ENCODE measurements at places on chromosomes 5 and 9.

DNA sequence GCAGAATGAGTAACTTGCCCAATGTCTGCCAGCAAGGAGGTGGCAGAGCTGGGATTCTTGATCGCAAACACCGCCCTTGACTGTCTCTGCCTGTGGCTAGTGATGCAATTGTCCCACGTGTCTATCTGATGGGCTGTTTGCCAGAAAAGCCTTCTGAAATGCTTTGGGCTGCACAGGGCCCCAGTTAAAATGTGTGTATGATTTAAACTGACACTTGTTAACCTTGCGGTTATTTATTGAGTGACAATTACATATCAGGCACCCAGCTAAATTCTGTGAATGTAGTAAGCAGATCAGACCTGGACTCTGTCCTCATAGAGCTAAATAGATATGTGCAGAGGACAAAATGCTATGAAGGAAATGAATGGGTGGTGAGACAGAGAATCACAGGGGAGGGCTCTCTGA, 11.6 kb upstream of the IL12B start:
- peak; percentile 92 for DNase-seq

DNA sequence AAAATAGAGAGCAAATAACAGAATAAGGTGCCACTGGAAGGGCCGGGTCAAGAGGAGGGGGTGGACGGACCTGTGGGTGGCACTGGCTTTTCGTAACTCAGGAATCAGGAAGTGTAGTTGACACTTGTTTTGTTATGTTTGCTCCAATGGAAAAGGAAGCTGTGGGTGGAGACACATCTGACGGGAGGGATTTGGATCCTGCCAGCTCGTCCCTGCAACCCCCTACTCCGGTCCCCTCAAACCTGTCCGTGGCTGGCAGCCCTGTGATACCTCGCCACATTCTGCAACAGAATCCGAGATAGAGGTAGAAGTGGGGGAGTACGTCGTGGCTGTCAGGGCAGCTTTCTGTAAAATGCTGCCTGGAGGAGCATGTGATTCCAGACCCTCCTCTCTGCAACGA, 104.2 kb upstream of the IER5L start:
- DNase-seq, result no peak

DNA sequence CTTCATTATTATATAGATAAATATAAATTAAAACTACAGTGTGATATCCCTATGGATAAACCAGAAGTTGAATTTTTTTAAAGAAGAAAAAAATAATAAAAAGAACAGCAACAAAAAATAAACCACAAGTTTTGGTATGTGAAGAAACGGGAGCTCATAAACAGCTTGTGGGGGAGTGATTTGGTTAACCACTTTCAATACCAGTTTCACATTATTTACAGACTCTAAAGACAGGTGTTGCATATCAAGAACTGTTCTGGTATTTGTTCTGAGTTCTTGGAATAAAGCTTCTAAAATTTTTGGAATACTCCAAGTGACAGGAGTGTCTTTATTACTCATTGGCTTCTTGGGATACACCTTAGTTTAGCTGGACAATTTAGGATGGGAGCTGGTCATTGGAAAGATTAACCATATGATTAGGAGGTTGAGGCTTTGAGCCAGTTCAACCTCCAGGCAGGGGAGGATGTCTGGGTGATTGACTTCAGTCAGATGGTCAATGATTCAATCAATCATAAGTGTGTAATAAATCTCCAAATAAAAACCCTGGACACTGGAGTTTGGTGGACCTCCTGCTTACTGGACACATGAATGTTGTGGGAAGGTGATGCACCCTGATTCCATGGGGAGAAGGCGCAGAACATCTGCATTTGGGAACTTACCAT, 2223.1 kb upstream of the C9orf72 start:
- DNase-seq, result no peak

DNA sequence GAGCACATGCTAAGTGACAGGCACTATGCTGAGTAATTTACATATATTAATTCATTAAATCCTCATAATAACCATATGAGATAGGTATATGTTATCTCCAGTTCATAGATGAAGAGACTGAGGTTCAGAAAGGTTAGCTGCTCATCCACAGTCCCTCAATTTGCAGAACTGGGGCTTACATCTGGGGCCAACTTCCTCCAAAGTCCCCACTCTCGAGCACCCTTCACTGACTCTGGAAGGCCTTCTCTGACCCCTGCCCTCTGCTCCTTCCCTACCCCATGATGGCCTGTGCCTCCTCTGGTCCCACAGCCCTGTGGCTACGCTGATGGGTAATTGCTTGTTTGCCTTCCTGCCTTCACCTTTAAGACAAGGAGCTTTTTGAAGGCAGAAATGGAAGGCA, 71.6 kb downstream of the C5orf15 start:
- DNase-seq, result no peak

GRCh38 chr5:178426326-178427130, 163.7 kb downstream of the COL23A1 start:
- DNase-seq, result no peak

GRCh38 chr5:16809395-16810207, 126.5 kb downstream of the MYO10 start:
- no peak for DNase-seq

DNA sequence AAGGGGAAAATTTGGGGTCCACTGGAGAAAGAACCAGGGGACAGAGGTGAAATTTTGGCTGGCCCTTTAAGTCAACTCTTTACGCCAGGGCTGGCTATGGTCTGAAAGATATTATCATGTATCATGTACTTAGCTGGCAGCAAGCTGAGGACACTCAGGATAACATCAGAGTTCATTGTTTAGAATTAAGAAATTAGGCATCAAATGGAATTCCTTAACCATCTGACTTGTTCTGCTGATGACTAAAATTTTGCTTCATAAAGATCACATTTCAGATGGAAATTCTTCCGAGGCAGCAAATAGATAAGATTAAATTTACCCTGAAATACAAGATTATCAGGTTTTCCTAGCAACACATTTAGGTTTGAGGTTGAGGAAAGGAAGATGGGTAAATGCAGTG, 269.4 kb upstream of the KLF9 start:
- DNase-seq, result no peak

DNA sequence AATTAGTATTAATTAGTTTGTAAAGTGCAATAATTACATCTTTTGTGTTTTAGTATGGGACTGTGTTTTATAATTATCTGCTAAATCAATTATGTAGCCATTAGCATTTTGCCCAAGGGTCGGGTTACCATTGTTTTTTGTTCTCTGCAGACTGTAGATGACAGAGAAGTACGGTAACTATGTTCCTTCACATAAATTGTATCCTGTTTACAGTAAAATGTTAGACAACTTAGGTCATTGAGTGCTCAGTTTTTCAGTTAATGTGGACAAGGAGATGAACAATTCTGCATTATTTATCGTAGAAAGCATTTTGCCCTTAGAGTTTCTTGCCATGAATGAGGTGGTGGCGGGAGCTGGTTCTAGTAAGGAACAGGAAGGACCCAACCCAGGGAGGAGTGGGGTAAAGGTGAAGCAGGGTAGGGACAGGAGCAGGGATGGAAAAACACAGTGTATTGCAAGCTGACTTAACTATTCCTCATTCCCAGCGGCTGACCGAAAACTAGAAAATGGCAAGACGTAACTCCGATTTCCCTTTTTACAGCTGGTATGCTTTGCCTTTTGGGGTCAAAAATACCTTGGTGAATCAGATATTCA, 243.7 kb upstream of the SLC24A2 start:
- no peak for DNase-seq

- no peak for DNase-seq
Measured at GRCh38 chr9:134456756-134457305, 130.6 kb downstream of the RXRA start.

DNA sequence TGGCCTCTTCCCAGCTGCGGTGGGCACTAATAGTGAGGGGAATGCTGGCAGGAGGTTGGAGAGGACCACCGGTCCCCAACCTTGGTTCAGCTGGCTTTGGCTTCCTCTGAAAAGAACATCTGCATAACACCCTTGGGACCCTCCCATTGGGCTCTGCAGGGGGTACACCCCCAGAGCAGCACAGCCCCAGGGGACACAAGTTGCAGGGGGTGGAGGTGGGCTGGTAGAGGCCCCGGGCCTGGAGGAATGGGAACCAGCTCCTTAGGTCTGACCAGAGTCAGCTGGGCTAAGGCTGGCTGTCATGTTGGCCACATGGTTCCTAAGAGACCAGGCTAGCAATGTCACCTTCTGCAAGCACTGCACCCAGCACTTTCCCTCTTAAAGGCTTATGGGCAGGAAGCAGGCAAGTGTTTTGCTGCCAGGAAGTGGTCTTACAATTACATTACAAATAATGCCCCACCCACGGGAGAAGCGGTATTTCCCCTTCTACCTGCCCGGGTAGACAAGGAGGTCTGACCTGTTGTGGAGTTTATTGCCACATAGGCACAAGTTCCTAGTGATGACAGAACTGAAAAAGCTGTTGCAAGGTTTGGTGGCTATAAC, 18.1 kb downstream of the GCNT4 start:
- DNase-seq, result peak; percentile 68

GRCh38 chr9:123468541-123468940, 112.5 kb downstream of the CRB2 start:
- DNase-seq, result no peak

GRCh38 chr5:123645024-123645603, 133.1 kb downstream of the CSNK1G3 start:
- DNase-seq, result no peak

DNA sequence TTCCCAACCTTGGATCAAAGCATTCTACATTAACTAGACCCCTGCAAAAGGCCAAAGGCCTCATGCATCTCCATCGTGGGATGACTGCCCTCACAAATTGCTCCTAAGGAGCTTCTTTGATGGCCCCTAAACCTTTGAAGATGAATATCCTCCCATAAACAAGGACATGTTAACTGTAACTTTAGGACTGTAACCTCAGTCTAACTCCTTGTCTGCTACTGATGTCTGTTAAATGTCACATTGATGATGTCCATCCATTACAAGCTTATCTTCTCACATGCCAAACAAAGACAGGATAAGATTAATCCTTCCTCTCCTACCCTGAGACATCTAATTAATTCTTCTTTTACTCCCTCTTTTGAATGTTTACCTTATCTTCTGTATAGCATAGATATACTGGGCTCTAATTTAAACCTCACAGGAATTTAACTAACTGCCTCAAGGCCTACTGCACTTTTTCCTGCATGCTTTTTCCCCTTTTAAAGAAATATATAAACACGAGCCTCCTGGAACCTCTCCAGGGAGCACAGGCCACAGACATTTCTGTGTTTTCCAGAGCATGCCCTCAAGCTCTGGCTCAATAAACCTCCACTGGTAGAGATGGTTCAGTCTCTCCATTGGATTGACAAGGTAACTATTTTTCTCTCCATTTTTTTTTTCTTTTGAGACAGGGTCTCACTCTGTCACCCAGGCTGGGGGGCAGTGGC, 90.6 kb upstream of the SLC25A48 start:
- DNase-seq, result no peak

DNA sequence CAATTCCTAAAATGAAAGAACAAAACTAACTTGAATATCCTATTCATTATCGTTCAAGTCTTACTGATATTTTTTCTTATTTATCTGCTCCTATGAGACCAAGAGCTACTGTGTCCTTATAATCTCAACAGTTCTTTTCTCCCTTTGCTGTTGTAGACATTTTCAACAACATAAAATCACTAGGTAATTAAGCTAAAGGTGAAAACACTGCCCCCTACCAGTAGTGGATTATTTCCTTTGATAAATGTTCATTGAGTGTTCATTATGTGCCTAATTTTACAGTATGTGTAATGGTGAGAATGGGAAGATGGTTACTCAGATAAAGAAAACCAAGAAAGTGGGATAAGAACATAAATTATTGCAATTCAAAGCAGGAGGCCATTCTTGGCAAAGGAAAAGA, 41.4 kb upstream of the PAPPA start:
- DNase-seq, result peak; percentile 39

DNA sequence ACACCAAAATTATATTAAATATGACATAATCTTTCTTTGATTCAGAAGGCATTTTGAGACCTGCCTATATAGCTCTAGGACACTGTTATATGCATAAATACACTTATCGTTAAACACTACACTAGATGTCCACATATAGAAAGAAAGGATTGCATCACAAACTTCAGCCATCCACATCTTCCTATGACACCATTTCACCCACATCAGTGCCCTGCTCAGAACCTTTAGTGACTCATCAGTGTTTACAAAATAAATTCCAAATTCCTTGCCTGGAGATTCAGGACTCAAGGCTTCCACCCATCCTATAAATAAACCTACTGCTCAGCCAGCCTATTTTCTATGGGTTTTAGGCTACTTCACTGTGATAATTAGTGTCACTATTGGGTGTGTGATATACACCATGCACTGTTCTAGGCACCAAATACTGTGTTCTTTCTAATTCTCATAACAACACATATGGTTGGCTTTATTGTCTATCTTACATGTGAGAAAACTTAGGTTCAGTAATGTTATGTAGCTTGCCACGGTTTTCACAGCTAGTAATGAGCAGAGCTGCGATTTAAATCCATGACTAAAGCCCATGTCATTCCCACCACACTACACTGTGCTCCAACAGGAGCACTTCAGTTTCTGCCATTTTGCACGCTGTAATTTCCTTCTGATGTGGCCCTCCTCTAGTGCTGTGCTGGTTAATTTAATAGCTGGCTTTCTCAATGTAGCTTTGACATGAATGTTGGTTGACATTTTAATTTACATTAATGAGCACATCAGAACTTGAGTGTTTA, 103.3 kb downstream of the SREK1 start:
- DNase-seq, result peak; percentile 69

DNA sequence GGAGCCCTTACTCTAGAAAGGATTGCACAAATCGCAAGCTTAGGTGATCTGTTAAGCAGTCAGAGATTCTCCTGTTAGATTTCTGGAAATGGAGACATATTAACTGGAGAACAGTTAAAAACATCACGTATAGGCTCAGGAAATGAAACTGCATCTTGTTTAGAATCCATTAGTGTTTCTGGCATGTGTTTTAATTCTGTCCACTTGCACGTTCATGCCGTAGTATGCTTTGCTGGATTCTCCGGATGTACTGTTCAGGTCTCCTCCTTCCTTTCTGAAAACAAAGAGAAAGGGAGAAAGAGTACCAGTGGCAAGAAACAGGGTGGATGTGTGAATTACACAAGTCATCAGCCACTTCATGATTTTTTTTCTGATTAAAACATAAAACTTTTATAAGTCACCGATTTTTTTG, 2.5 kb upstream of the RGMB start:
- DNase-seq, result no peak

GRCh38 chr9:17166346-17166745, 31.5 kb downstream of the CNTLN start:
- no peak for DNase-seq

DNA sequence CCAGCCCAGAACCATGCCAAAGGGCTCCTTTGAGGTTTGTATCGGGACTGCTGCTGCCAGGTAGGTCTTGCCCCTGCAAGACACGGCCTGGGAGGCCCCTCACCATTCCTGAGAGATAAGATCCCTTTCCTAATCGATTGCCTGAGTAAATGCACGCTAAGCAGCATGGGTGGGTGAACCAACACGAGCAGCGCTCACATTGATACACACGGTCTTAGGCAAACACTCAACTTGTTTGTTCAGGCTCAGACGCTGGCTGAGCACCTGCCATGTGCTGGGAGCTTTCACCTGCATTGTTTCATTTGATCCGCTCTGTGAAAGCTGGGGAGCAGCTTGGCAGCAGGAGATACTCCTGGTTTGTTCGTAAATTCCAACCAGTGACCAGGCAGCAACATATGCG, 76.9 kb upstream of the NEURL1B start:
- no peak for DNase-seq

Measured in PC-3 (cell line).